Occipital lobe (tissue), 3 donors: ENCODE measurements at places on chromosomes 11 and 22.

DNA sequence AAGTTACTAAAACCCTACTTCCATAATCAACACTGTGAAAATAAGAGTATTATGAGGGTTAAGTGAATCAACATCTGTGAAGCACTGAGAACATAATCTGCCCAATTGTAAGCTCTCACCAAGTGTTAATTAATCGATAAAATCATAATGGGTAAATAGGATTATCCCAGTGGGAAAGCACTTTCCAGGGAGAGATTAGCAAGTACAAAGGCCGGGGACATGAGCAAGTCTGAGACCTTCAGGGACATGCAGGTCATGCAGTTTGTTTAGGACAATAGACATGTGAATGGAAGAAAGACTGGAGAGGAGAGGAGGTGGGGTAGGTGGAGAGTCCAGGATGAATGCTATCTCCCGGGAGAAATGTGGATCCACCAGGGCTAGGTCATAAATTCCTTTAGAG lies 57.8 kb upstream of the FIBIN start:
- no peak for DNase-seq

GRCh38 chr11:85269109-85269508 lies 358.0 kb downstream of the DLG2 start:
- no peak for DNase-seq

GRCh38 chr22:49853981-49854831 lies 562 bp downstream of the ZBED4 start:
- DNase-seq = no peak

GRCh38 chr11:46248289-46249102 lies 29.0 kb upstream of the CREB3L1 start:
- DNase-seq = no peak

DNA sequence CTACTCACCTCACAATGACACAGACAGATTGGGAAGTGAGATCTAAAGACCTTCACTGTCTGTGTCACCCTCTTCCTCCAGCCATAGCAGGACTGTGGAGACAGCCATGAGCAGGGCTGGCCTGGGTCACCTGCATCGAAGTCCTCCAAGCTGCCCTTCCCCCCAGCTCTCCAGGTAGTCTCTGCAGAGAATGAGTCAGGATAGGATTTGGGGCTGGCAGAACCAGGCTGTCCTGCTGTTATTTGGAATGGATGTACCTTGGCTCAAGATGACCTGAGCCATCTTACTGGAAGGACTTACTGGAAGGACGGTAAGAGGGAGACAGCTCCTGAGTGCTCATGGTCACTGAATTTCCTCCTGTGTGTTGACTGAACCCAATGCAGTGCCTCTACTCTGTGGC lies 29.2 kb downstream of the GGTLC2 start:
- DNase-seq = no peak
